ENCODE measurements at places on chromosomes 6 and 20.

- DNase-seq, result no peak
Measured at GRCh38 chr6:169959136-169960002, 207.9 kb downstream of the ERMARD start.

- DNase-seq, result no peak
Measured at GRCh38 chr6:11601776-11602605, 64.4 kb downstream of the TMEM170B start.

DNA sequence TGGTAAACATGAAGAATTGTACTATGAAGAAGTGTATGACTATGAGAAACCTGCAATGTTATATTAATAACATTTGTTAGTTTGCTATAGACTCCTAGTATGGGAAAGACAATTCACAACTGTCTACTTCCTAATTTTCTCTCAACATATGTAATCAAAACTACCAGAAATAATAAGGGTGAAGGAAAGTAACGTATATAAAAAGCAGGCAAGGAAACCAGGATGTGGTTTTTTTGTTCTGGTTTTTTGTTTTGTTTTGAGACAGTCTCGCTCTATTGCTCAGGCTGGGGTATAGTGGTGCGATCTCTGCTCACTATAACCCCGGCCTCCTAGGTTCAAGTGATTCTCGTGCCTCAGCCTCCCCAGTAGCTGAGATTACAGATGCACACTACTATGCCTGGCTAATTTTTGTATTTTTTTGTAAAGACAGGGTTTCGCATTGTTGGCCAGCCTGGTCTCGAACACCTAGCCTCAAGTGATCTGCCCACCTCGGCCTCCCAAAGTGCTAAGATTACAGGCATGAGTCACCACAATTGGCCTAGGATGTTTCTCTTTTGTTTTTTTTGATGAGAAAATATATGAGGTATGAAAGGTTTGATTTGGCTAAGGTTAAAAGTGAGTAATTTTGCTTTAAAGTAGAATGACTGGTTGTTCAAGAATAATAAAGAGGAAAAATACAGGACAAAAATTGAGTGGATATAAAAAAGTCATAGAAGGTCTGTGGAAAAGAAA is 83.1 kb downstream of the PTCHD4 start:
- DNase-seq, result no peak

DNA sequence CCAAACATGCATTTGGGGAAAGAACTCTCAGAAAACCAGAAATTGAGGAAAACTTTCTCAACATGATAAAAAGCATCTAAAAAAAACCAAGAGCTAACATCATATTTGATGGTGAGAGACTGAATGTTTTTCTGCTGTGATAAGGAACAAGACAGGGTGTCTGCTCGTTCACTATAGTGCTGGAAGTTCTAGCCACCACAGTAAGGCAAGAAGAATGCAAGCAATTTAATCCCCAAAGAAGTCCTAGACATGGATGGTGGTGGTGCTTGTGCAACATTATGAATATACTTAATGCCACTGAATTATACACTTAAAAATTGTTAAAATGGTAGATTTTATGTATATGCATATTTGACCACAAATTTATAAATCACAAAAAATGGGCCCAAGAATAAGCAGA is 53.4 kb downstream of the LYRM2 start:
- no peak for DNase-seq

DNA sequence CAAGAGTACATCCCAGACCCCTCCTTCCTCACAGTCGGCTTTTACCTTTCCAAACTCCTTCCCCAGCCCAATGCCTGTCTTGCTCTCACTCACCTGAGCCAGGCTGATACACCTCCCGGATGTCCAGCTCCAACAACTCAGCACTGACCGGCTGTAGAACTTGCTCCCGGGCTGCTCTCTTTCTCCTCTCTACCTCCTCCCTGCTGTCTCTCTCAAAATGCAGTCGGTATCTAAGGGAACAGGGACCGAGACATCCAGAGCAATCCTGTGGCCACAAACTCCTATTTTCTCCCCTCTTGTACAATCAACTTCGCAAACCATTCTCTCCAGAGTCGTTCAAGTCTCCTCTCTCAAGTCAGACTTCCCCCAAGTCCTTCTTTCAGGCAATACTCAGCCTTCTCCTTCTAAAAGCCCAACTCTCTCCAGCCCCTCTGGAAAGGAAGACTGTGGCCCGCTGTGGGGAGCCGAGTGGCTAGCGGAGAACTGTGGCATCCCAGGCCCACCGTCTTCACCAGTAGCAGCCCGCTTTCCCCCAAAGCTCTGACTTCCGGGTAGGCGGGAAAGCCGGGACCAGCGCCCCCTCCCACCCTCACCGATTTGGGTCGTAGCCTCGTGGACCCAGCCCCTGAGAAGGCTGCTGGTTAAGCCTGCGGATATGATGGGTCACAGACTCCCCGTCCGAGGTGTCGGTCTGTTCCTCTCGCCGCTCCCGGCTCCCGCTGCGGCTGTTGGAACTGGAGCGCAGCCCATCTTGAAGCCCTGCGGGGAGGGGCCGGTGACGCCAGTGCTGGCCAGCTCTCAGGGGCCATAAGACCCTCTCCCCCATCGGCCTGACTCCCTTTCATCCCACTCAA is 1.1 kb downstream of the GNL1 start:
- no peak for DNase-seq

- no peak for DNase-seq
Measured at GRCh38 chr6:168371981-168372711, 52.6 kb upstream of the DACT2 start.

- no peak for DNase-seq
Measured at GRCh38 chr6:41706876-41707564, 28.4 kb downstream of the TFEB start.

GRCh38 chr20:8790442-8791074 is 278.3 kb upstream of the PLCB4 start:
- DNase-seq, result no peak

DNA sequence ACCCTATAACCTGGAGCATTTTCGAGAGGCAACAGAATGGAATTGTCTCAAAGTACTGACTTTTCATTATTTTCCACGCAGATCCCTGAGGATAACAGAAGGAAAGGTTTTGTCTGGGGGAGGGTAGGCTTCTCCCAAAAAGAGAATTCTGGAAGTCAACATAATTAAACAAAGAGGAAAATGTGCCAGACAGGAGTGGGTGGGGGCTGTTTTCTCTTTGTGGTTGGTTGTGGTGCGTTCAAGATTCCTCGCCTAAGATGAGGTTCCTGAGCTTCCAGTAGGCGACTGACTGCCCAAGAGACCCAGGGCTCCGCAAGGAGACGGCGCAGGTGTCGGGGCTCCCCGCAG is 70.4 kb downstream of the SOX4 start:
- DNase-seq, result no peak

Data from effector CD4-positive, alpha-beta T cell (primary cell).